Activated gamma-delta T cell treated with Interleukin-2 at 50 U/mL for 16 hours (primary cell): ENCODE measurements at places on chromosomes 1 and 21.

DNA sequence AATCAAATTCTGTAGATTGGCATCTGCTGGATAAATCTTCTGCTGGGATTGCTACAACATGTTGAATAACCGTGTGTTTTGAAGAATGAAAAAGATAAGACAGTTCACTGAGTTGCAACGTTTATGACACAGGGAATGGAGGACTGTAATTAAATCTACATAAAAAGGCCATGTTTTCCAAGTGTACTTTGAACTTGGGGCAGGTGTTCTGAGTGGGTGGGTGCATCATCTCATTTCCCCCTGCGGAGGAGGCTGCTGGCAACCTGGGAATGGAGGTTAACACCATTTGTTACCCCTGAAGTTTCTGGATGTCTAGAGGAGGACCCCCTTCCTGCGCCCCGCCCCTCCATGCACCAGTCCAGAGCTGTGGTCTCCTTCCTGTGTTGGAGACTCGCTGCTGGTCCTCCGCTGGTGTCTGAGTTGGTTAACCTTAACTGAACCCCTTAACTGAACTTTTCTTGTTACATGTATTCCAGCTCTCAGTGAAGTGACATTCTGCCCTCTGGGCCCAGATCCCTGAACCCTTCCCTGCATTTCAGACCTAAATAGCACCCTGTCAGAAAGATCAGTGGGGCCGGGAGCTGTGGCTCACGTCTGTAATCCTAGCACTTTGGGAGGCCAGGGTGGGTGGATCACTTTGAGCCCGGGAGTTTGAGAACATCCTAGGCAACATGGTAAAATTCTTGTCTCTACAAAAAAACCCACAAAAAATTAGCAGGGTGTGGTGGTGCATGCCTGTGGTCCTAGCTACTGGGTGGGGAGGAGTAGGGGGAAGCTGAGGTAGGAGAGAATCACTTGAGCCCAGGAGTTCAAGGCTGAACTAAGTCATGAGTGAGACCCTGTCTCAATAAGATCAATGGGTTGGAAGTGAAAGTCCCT lies 31.8 kb downstream of the UCK2 start:
- no peak for DNase-seq

DNA sequence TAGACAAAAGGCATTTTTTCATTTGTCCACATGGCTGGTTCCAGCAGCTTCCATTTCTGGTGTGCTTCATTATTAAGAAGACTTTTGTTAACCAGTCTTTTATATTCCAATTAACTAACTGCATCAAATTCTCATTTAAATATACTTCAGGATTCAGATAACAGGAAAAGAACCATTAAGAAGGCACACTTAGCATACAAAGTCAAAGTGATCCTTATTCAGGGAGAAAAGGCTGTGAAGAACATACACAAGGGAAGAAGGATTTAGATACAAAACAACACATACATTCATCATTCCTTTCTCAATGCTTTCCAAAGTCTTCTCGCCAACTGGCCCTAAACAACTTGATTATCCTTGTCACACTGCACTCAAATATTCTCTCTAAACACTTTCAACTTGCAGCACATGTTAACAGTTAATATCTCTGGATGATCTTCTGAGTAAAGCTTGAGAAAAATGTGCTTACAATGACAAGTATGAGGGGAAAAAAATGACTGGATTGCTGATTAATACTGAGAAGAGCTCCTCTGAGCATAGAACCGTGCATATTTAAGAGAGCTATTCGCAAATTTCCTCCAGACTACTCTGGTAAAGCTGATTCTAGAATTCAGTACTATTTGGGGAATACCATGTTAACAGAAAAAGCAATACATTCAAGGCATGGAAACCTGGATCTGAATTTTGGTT lies 225.2 kb upstream of the TNR start:
- DNase-seq, result no peak

GRCh38 chr1:234602334-234603220 lies 7.4 kb downstream of the IRF2BP2 start:
- DNase-seq, result no peak

- no peak for DNase-seq
Observed at GRCh38 chr21:38999161-38999560, 184.1 kb downstream of the PSMG1 start.

DNA sequence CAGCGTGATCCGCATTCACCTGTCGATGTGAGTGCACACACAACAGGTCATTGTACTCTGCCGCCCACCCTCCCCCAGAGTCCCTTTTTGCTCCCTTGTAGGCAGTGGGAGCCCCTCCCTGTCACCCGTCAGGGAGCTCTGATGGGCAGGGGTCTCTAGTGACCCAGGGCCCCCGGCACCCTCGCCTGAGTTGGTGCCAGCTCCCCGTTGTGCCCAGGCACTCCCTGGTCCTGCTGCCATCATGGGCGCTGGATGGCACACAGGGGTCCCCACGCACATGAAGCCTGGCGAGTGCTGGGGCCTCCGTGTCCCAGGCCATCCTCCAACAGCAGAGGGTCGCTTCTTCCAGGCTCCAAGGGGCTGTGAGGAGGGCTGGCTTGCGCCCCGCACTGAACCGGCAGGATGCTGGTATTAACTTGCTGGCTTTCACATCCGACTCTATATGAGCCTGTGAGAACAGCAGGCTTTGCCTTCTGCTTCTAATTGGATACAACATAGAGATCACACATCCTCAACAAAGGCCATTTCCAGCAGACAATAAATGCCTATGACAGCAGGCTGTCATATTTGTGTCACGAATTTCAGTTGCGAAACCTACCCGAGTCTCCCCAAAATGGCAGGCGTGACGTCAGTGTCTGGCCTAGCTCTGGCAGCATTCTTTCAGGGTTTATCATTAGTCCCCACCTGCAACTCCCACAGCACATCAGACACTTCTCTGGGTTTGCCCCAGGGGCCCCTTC lies 35.4 kb downstream of the KIAA1614 start:
- no peak for DNase-seq
